Mucosa of gallbladder (tissue), 1 donor: ENCODE measurements at places on chromosomes 4 and X. TPM values are rescaled to one million over a fixed set of nuclear protein-coding genes. Genes with fewer than 3 reads are reported as not detected.

Gene KLF3
- 81.0 TPM for total RNA-seq

Gene STK32B
- total RNA-seq = 4.1 TPM

Gene CLIC2
- total RNA-seq = 8.2 TPM

Gene HSFX2
- total RNA-seq = 0.83 TPM

Gene ANK2
- total RNA-seq = 13.7 TPM

Gene NOX1
- total RNA-seq = not detected

Gene SPIN2B
- 10.2 TPM for total RNA-seq

Gene CHIC1
- 13.6 TPM for total RNA-seq
